DMS79 (cell line): ENCODE measurements at places on chromosomes 3 and 15.

- DNase-seq = no peak
These were observed 478.2 kb upstream of the DPH6 start for GRCh38 chr15:36024031-36024688.

GRCh38 chr3:128706086-128706615, 19.8 kb upstream of the RAB7A start:
- DNase-seq = no peak

GRCh38 chr3:30894521-30895251, at the start of gene GADL1:
Gene GADL1 (minus strand): TSS chr3:30894661. CDS start chr3:30894614, 47 bp downstream.
- DNase-seq = no peak

DNA sequence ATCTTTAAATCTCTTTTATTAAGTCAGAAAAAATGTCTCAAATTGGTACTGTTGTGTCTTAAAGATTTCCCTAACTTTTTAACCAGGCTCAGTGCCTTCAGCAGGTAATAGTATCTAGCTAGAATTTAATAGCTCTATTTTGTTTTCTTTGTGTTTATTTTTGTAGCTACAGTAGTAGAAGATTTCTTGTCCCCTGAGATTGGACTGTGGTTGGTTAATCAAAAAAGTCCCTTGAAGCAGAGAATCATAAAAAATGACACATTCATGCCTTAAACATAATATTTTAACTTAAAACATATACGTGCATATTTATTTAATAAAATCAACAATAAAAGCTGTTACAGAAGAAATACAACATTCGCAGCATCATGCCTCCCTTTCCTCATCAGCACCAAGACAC, 102.8 kb downstream of the EEFSEC start:
- DNase-seq = no peak

DNA sequence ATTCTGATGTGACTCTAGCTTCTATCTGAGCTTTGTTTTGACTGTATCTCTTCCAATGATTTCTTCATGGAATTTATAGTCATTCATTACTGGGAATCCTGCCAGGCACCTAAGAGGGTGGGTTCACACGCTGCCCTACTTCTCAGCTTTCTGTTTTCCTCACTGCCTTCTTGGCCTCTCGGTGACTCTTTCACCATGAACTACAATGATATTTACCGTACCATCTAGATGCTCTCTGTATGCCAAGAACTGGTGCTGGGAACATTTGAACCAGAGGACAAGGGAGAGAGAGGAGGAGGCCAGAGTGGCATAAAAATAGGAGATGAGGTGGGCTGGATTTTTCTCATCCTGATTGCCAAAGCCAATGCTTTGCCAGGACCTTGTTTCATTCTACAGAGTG, 280.0 kb upstream of the P2RY1 start:
- no peak for DNase-seq

DNA sequence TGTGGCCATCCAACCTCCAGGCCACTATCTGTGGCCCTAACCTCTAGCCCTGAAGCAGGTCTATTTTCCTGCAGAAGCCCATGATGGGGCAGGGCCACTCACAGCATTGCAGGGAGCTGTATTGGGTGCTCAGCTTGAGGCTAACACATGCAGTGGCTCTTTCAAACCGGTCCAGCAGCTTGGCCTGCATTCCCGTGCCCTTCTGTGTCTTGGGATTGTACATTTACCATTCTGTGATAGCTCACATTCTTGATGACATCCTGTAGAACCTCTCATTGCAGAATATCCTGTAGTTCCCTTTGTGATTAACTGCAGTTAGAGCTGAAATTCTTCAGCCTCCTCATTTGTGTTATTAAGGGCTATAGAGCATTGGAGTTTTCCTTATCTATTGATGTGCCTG, 60.8 kb upstream of the ANKRD34C start:
- DNase-seq = no peak

DNA sequence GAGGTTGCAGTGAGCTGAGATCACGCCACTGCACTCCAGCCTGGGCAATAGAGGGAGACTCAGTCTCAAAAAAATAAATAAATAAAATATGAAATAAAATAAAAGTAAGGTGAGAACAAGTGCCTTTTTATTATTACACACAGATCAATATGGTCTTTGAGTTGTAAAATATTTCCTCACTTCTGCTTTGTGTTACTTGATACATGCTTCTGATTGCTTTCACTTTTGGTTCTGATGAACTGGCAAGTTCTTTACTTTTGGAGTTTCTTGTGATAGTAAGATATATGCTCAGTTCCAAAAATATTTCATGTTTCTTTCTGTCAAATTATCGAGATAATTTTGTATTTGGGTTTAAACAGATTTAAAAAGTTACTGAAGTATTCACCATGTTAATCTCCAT, 16.6 kb upstream of the GYG1 start:
- no peak for DNase-seq

GRCh38 chr3:58573640-58574039, 3.6 kb downstream of the FAM107A start:
- DNase-seq = no peak

- DNase-seq = no peak
These were observed 8.4 kb downstream of the PARP14 start for GRCh38 chr3:122688996-122689395.

DNA sequence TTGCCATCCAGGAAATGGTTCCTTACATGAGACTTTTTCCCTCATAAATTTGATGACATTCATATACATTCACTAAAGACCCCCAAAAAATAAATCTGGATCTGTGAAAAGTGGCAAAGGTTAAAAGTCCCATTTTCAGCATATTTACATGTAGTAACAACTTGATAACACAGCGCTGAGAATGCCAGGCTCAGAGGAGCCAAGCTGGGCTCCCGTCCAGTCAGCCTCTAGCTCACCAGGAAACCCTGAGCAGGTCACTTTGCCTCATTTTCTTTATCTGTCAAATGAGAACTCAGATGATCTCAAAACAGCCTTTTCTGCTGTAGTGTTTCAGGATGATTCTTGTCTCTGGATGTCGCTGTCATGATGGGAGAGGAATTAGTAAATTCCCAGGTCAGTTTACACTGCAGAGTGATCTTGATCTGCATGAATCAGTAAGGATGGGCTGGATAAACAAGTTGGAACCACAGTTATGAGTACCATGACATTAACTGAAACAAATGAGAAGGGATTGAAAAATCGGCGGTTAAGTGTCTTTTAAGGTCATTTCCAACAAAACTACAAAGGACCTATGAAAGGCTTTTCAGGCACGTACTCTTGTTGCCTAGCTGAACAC, 82.8 kb downstream of the PPARG start:
- DNase-seq = no peak

- DNase-seq = no peak
These were observed 126.7 kb downstream of the UACA start for GRCh38 chr15:70636540-70637165.

DNA sequence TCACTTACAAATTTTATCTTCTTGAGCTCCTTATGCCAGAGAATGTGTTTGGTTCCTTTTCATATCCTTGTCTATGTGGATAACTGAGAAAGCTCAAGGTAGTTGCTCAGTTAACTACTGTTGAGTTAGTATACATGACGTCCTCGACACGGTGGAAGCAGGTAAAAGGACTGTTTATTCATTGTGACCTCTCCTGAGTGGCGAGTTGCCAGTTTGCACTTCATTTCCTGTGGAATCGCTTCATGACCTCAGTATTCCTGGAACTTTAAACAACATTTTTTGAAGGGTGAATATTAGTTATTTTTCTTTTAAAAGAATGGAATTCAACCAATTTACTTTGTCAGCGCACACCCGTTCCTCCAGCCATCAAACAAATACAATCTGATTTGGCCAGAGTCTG, 1.2 kb upstream of the TPRG1 start:
- no peak for DNase-seq

- no peak for DNase-seq
These were observed 25.8 kb downstream of the DNASE1L3 start for GRCh38 chr3:58184982-58185360.

DNA sequence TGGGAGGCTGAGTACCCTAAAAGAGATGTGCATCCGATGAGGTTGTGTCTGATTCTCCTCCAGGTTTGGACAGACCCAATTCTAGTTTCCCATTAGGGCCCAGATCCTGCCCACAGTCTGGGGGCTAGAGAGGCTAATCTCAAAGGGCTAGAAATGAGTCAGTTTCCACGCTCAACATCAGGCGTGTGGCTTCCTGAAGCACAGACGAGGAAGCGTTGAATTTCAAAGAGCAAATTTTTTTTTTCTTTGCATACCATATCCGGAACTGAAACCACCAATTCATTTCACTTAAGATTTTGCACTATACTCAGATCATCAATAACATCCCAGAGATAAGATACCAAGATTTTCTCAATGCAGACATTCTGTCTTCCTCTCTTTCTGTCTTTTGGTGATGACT, 173.8 kb upstream of the BCL6 start:
- no peak for DNase-seq

DNA sequence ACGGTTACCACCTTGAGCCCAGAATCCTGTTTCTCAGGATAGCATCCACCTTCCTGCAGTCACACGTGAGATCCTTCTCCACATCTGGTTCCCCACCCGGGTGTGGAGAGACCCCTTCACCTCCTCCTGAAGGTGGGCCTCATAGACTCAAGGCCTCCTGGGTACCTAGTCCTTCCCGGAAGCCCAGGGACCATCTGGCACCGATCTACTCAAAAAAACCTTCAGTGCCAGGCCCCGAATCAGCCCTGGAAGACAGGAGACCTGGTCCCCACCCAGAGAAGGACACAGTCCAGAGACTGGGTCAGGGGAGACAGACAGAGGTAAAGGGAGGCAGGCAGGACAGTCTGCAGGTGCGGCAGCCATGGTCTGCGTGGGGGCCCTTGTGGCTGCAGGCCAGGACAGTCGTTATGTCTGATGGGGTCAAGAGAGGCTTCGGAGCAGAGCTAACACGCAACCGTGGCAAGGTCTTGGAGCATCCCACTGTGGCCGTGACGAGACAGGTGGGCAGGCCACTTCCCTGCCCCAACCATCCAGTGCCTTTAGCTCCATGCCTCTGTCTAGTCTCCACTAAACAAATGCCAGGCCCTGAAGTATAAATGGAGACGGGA, 112.2 kb upstream of the ABHD17C start:
- DNase-seq = no peak

- no peak for DNase-seq
These were observed 381.2 kb downstream of the RSL24D1 start for GRCh38 chr15:54815556-54815955.

DNA sequence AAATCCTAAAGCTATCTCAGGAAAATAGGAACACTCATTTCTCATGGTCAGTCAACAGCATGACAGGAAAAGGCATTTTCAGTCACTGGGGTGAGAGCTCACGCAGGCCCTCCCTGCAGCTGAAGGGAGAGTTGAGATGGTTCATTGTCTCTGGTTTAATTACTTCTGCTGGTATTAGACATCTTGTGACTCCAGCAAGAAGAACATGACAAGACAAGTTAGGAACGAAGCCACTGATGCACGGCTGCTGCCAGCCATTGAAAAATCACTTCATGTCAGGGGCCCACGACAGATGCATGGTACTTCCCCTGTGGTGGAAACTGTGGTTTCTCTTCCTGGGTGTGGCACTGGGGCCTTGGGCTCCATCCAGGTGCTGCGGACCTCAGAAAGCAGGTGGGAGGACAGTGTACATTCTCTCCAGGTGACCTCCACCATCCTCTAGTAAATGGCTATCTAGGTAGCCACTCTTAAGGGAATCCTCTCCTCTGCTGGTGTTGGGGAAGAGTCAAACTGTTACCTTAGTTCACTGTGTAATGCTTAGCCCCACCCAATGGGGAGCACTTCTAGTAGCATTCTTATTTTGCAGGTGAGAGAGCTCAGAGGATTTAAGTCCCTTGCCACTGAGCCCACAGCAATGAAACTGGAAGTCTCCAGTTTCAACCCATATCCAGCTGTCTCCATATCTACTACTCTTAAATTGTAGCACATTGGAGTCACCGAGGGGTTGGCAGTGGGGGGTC, 274.2 kb downstream of the LRTM1 start:
- no peak for DNase-seq

GRCh38 chr3:76026379-76026778, 241.0 kb upstream of the ZNF717 start:
- DNase-seq = no peak

- DNase-seq = no peak
These were observed 307.7 kb downstream of the IL5RA start for GRCh38 chr3:2802429-2802828.

- DNase-seq = no peak
These were observed 70.3 kb upstream of the ATP2B2 start for GRCh38 chr3:10575601-10576160.

GRCh38 chr3:9293076-9293475, 43.6 kb upstream of the SRGAP3 start:
- no peak for DNase-seq

DNA sequence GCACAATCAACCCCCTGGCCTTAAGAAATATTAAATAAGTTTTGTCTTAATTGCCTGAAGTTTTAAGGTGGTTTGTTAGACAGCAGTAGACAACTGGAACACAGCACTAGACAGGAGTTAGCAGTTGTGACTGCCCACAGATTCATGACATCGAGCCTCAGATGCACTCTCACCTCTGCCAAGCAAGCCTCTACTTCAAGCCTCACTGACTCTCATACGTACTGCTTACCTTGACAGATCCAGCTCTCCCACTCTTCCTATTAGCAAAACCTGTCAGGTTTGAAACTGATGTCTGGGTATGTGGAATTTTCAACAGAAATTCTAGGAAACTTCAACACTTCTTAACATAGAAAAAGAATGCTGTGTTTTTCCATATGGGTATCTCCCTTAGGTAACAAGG, 382.9 kb upstream of the DPH6 start:
- no peak for DNase-seq

DNA sequence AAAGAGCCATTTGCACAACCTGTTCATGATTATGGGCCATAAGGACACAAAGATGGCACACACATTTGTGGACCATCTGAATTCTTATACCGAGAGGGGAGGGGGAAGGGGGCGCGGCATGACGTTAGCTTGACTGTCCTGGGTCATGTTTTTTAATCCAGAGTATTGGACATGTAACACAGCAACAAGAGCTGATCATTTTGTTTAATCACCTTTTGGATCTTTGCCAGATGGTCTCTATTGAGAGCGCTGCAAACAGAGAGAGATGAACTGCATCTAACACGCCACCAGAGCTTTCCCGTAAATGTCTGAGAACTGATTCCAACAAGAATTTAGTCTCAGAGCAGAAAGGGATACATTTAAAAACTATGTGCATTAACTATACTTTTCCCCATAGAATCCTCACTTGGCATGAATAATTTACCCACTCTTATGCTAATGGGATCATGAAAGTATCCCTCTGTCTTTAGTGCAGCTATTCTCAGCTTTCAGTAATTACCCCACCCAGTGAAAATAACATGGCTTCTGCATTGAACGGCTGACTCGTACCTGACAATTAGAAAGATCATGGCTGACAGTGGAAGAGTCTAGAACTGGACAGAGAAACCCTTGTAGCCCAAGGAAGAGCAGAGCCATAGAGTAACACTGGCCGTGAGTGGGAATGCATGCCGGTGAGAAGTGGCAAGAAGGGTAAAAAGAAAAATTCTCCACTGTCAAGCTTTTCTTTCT, 22.6 kb downstream of the MEIS2 start:
- no peak for DNase-seq

- no peak for DNase-seq
These were observed 564 bp downstream of the IL16 start for GRCh38 chr15:81197255-81197630.
